IMR-90 (cell line): ENCODE measurements at places on chromosomes 5 and 9. TPM values are rescaled to one million over a fixed set of nuclear protein-coding genes. Genes with fewer than 3 reads are reported as not detected.
A peak's percentile ranks its signal among the peaks of the same experiment; 100 is the strongest.

GRCh38 chr5:78771260-78772205 lies 123.0 kb upstream of the LHFPL2 start:
- H3K36me3 ChIP-seq: no peaks in the 10 kb centered on the region
- no peak overlapping the region for H3K4me3 ChIP-seq
- H3K27me3 ChIP-seq: peaks cover 5% of the 10 kb centered on the region; the same call in 1 of the 2 replicates
- peaks cover 4% of the 10 kb centered on the region; the same call in 1 of the 2 replicates for H3K4me1 ChIP-seq

DNA sequence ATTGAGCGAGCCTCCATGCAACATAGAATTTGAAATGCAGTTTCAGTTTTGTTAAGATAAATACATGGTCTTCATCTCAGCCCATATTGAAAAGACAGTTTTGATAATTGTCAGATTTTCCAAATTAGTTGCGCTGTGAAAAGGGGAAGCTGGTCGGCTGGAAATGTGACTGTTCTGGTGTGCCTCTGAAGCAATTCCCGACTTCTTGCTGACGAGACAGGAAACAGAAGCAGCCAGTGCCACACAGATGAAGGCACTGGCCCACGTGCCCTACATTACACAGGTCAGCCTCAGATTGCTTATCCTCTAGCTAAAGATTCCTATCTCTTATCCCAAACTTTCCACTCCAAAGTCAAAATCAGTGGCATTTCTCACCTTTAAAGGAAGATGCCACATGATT lies 214.1 kb upstream of the TLE4 start:
- H3K4me1 ChIP-seq: peaks cover 6% of the 10 kb centered on the region
- H3K36me3 ChIP-seq: no peaks in the 10 kb centered on the region
- no peak overlapping the region for H3K4me3 ChIP-seq
- H3K27me3 ChIP-seq: no peaks in the 10 kb centered on the region

- no peak overlapping the region for H3K27ac ChIP-seq
- no peak overlapping the region for H3K4me3 ChIP-seq
- no peaks in the 10 kb centered on the region; the same call in 1 of the 2 replicates for H3K36me3 ChIP-seq
- H3K4me1 ChIP-seq: peaks cover 15% of the 10 kb centered on the region
These were observed 3.3 kb downstream of the OTULIN start for GRCh38 chr5:14667770-14668169.

- H3K36me3 ChIP-seq: no peaks in the 10 kb centered on the region
- H3K27me3 ChIP-seq: no peaks in the 10 kb centered on the region
- no peak for DNase-seq
- no peak overlapping the region for H3K27ac ChIP-seq
- H3K4me3 ChIP-seq: no peak overlapping the region
These were observed 9.7 kb upstream of the LVRN start for GRCh38 chr5:115952588-115952987.

GRCh38 chr5:75717082-75717922 lies at the start of gene POC5:
Gene POC5, minus strand, starts transcription at chr5:75717437. Its CDS starts 4,500 bp downstream, at chr5:75712937.
- peak; percentile 93 for DNase-seq
- peak within 1 kb of the TSS; percentile 90 for H3K4me3 ChIP-seq
- H3K4me1 ChIP-seq: no peaks in the 10 kb centered on the region
- peaks cover 3% of the 10 kb centered on the region; the same call in 1 of the 2 replicates for H3K36me3 ChIP-seq
- H3K27me3 ChIP-seq: no peaks in the 10 kb centered on the region

DNA sequence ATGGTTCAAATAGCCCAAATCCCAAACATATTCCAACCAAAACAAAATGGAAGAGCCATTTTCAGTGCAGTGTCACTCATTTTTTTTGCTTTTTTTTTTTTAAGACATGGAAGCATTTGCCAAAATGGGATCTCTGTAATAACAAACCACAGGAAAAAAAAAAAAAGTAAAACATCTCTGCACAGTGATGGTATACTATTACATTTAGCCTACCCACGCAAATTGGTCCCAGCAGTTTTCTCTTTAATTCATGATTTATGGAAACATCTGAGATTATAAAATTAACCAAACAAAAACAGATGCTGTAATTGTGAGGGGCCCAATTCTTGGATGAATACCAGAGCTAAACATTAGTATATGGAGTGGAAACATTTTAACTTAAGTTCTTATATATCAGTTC lies 566.6 kb downstream of the ZNF608 start:
- H3K27ac ChIP-seq: no peak overlapping the region
- no peaks in the 10 kb centered on the region for H3K36me3 ChIP-seq
- H3K4me3 ChIP-seq: no peak overlapping the region
- DNase-seq: no peak

DNA sequence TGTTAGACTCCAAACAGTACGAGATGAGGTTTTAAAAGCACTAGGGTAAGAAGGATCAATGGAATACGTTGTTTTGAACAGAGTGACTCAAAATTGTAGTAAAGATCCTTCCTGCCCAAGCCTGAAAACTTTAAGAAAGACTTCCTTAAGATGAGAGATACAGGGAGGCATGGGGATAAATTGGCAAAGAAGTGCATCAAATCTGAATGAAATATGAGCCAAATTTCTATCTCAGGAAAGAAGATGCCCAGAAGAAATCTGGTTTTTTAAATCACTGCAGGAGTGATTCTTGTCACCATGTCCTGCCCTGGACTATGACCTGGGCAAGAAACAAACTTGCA lies 14.9 kb downstream of the FCN2 start:
- H3K27me3 ChIP-seq: peaks cover 19% of the 10 kb centered on the region
- no peak overlapping the region for H3K27ac ChIP-seq
- no peaks in the 10 kb centered on the region for H3K36me3 ChIP-seq
- no peak overlapping the region for H3K4me3 ChIP-seq

- H3K4me1 ChIP-seq: peaks cover 10% of the 10 kb centered on the region
- H3K36me3 ChIP-seq: no peaks in the 10 kb centered on the region
- no peak overlapping the region for H3K4me3 ChIP-seq
- H3K27ac ChIP-seq: no peak overlapping the region
- no peaks in the 10 kb centered on the region for H3K27me3 ChIP-seq
These were observed 248.7 kb upstream of the MAP3K1 start for GRCh38 chr5:56566374-56567249.

DNA sequence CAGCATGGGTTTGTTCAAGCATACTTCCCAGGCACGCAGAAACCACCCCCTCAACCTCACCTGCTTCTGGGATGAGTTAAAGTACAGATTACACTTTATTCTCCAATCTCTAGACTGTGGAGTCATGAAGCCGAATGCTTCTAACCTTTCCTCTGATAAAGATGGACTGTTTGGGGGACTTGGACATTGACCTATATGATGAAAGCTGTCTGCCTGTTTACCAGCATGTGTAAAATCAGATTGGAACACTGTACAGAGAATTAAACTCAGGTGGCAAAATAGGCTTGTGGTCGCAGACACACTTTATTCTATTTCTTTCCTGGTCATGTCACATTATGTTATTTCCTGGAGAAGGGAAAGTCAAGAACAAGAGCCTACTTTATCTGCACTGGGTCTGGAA lies 25.7 kb downstream of the IL9 start:
- H3K36me3 ChIP-seq: no peaks in the 10 kb centered on the region
- H3K4me1 ChIP-seq: no peaks in the 10 kb centered on the region
- DNase-seq: no peak
- peaks cover 11% of the 10 kb centered on the region for H3K27me3 ChIP-seq
- H3K4me3 ChIP-seq: no peak overlapping the region

The SPATA6L gene
- total RNA-seq: 0.18 and 0.28 TPM in 2 replicates

The PRKACG gene
- total RNA-seq: not detected in 2 replicates

The ATP10B gene
- not detected in 2 replicates for total RNA-seq
